Fibroblast of skin of right quadriceps (primary cell): ENCODE measurements at places on chromosomes 4 and X.

DNA sequence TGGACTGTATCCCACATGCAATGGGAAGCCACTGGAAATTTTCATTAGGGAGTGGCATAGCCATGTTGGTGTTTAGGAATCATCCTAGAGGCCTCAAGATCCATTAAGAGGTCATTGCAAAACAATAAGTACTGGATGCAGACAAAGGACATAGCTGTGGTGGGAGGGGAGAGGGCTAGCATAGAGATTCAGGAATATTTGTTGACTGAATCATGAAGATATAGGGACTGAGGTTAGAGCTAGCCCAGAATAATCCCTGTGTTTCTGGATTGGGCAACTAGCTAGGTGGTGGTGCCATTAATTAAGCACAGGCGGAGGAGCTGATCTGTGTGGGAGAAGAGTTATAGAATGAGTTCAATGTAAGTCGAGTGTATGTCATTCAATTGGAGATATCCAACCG lies 135.0 kb downstream of the RAB28 start:
- DNase-seq: peak; percentile 55

- no peak for DNase-seq
Observed at GRCh38 chr4:7004331-7004730, 38.8 kb upstream of the TADA2B start.

- no peak for DNase-seq
Observed at GRCh38 chrX:97938706-97939105, 1055.0 kb downstream of the RPA4 start.

DNA sequence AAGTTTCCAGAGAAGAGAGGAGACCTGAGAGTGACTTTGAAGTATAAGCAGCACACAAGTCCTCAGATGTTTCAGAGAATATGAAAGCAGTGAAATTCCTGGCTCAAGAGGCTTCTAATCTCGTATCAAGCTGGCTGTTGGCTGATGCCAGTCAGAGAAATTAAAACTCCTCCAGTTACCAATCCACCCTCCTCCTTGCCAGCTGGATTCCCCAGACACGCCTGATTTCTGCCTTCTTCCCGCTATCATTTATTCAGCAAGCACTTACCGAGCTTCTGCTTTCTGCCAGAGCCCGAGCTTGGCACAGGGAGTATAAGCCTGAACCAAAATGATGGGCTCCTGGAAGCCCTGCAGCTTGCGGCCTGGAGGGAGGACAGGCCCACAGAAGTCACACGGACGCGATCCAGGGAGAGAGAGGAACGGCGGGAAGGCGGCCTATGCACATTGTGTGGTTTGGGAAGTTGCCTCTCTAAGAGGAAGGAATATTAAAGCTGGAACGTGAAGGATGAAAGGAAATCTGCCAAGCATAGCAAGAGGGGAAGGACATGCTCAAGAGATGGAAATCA lies 102.4 kb upstream of the TBL1X start:
- no peak for DNase-seq

GRCh38 chr4:1172228-1172851 lies at the start of gene SPON2:
Gene SPON2, minus strand, starts transcription at chr4:1172583.
- DNase-seq: no peak

DNA sequence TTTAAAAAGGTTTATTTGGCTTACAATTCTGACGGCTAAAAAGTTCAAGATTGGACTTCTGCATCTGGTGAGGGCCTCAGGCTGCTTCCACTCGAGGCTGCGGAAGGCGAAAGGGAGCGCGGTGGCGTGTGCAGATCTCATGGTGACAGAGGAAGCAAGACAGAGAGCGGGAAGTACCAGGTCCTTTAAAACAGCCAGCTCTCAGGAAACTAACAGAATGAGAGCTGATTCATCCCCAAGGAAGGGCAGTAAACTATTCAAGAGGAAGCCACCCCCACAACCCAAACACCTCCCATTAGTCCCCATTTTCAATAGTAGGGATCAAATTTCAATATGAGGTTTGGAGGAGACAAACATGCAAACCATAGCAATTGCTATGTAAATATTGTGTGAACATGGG lies 2144.2 kb upstream of the AGA start:
- no peak for DNase-seq

DNA sequence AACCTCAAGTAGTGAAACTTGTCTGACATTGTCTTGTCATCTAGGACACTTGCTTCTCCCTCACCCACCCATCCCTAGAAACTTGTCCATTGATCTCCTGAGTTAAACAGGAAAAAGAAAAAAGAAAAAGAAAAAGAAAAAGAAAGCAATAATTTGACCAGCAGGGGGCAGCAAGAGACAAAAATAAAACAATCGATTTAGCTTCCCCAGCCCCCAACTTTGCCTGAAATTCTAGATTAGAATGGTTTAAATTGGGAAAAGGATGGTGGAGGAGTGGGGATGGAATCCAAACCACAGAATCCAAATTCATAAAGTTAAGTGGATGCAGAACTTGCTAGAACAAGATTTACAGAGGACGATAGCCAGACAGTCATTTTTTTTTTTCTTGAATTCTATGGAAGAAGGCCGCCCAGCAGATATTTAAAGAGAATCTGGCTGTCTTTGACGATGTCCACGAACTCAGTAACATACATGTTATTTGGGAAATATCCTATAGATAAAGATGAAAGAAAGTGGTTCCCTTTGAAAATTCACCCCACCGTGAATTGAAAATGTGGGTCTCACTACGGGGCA lies 282.9 kb downstream of the USP46 start:
- DNase-seq: peak; percentile 72

DNA sequence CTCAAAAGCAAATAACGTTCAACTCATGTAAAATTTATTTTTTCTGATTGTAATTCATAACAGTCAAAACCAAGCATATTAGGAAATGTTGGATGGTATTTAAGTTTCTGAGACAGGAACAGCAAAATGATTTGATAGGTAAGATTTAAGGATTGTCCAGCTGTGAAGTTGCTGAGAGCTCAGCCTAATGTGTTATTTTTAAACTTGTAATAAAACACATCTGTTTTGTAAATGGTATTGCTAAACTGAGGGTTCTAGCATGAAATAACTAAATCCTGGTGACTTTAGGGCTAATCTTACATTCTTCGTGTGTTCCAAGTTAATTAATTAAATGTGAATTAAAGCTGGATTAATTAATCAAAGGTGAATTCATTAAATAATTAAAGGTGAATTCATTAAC lies 13.3 kb downstream of the TLR10 start:
- no peak for DNase-seq

DNA sequence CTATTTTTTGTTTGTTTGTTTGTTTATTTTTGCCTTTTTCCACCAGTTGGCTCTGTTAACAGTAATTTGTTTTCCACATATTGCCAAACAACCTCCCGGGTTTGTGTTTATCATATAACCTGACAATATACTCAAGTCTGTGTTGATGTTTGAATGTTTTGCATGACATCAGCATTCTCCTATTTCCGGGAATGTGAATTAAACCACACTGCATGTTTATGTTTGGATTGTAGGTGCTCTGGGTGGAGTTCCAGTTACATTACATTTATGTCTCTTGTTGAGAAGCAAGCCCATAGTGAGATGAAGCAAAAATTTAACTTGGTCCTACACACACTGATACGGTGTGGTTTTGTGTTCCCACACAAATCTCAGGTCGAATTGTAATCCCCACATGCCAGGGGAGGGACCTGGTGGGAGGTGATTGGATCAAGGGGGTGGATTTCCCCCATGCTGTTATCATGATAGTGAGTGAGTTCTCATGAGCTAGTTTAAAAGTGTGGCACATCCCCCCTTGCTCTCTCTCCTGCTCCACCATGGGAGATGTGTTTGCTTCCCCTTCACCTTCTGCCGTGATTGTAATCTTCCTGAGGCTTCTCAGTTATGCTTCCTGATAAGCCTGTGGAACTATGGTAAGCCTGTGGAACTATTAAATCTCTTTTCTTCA lies 54.4 kb upstream of the CLNK start:
- DNase-seq: peak; percentile 37

- DNase-seq: no peak
Observed at GRCh38 chr4:133996431-133997121, 205.0 kb downstream of the PABPC4L start.

- DNase-seq: no peak
Observed at GRCh38 chr4:56080384-56080783, 131.6 kb downstream of the CEP135 start.

DNA sequence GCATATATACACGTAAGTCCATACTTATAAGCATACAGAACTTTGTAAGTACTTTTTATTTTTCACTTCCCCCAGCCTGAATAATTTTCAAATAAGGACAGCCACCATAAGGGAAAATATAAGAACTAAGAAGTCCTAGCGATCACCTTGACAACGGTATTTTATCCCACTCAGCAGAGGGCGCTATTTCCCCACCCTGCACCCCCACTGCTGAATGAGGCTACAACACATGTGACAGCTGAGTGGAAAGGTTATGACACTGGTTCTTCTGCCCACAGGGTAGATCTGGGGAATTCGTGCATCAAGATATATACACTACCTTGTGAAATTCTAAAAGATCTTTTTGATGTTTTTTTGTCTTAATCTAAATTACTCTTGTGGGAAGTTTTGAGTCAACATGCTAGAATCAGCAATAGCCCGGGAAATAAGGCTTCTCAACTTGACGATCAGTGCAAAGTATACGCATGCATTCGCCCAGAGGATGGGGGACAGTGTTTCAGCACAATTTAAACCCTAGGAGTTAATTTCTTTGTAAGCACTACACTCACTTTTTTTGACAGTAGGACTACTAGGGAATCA lies 151.5 kb downstream of the CORIN start:
- DNase-seq: no peak

- DNase-seq: no peak
Observed at GRCh38 chr4:67712000-67712625, 11.2 kb upstream of the UBA6 start.

GRCh38 chr4:125319311-125319710 lies 4.6 kb downstream of the FAT4 start:
- no peak for DNase-seq

DNA sequence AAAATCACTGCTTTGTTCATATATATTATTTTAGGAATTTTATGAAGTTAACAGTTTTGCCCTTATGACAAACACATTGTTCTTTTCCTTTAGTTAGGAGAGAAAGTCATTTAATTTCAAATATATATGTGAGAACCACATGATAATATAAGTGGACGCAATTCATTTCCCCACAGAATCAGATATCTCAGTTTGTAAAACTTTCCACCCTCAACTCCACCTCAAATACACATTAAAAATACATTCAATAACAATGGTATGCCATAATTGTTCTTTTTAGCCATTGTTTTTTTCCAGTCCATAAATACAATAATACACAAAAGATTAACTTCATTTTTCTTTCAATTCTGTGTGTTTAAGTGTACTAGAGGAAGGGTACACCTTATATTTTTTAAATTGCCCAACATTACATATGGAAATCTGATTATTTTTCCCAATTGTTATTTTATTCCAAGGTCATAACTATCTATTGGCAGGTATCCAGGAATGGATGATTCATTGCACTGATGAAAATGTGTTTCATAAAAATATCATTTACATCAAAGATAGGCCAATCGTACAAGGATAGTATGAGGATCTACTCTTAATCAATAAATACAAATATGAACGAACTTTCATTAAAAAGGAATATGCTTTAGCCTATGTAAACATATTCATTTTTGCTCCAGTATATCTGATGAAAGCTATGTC lies 125.0 kb downstream of the PPP3CA start:
- no peak for DNase-seq

DNA sequence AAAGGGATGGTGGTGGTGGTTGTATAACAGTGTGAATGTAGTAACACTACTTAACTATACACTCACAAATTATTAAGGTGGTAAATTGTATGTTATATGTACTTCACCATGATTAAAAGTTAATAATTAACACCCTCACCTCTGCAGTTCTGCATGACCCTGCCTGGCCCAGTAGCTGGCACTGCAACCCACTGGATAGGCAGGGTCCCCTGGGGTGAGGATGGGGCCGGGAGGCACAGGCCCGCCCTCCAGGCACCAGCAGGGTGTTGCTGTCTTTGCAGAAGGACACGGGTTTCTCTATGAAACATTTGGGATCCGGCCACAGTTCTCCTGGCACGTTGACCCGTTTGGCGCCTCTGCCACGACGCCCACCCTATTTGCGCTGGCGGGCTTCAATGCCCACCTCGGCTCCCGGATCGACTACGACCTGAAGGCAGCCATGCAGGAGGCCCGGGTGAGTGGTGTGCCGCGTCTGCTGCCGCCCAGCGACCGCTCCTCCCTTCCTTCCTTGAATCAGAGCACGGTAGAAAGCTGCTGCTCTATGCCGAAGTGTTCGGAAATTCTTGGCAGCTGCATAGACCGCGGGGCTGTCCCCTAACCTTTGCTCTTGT lies 11.8 kb downstream of the MAN2B2 start:
- no peak for DNase-seq

DNA sequence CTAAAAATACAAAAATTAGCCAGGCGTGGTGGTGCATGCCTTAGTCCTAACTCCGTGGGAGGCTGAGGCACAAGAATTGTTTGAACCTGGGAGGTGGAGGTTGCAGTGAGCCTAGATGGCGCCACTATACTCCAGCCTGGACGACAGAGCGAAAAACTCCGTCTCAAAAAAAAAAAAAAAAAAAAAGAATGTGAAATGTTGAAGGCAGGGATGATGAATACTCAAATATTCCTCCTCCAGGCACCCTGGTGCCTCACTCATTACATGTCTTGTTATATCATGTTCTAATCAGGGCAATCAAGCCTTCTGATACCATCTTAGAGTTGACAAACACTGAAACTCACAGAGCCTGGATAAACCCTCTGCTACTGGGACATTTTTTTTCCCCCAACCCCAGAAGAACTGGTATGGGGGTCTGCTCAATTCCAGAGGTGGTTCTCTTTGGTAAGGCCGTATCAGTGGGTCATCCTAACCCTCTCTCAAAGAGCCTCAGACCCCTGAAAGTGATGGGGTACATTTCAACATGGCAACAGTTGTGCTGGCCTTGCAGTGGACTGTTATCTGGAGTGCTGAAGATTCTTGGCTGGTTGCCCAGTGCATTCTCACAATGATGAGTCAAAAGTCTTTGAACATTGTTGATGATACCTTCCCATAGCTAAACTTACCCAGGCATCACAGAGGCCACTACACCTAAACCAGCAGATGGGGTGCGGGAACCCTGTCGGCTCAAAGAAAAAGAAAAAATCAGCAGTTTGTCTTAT lies 2.4 kb upstream of the SH3KBP1 start:
- DNase-seq: peak; percentile 77

DNA sequence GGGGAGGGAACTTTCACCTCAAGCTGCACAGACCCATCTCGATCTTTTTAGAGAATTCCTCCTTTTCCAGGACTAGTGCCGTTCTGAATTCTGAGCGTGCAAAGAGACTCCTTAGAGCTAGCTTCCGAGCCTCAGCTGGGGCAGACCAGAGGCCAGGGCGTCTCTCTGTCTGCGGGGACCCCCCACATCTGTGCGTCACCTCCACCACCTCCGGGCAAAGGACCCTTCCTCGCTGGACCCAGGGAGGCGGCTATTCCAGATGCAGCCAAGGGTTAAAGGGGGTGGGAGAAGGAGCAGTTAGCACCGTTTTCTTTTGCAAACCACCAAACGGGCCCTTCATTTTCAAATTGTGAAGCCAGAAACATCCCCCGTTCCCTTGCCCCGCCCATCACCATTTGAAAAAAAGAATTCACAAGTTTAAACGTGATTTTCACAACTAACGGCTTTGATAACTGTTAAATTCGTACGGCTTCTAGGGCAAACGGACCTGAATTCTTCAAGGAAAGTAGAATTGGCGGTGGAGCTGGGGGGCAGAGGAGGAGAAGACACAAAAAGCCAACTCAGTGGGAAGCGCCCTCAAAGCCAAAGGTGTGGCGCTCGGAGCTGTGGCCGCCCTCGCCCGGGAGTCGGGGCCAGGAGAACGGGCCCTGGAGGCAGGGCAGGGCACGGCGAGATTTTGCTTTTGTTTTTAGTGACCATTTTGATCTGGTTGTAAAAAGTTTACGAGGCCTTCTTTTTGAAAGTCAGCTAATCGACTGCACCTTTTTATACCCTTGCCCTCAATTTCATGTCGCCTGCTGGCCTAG lies 3.3 kb upstream of the PDGFRA start:
- peak; percentile 59 for DNase-seq
